ENCODE measurements at places on chromosomes 12 and 14.
A peak's percentile ranks its signal among the peaks of the same experiment; 100 is the strongest.

- DNase-seq = no peak
Measured at GRCh38 chr12:48824112-48824511, 5.8 kb downstream of the CACNB3 start.

DNA sequence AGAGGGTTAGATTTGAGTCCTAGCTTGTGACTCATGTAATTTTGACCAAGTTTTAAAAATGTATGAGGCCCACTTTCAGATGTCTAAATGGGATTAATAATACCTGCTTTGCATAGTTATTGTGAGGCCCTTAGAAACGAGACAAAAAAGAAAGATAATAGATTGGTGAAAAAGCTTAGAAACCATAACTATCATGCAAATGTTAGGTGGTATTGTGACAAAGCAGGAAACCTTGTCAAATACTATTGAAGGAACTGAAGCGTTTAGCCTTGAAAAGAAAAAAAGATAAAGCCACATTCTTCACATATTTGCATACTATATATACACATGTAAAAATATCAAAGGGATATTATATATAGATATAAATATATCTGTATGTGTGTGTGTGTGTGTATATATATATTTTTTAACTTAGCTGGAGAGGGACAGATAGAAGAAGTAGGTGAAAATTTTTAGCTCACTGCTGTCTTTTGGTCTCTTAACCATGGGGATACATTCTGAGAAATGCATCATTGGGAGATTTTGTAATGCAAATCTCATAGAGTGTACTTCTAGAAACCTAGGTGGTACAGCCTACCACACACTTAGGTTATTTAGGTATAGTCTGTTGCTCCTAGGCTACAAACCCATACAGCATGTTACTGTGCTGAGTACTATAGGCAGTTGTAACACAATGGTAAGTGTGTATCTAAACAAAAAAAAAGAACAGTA is 270.3 kb downstream of the CCDC91 start:
- DNase-seq = no peak

DNA sequence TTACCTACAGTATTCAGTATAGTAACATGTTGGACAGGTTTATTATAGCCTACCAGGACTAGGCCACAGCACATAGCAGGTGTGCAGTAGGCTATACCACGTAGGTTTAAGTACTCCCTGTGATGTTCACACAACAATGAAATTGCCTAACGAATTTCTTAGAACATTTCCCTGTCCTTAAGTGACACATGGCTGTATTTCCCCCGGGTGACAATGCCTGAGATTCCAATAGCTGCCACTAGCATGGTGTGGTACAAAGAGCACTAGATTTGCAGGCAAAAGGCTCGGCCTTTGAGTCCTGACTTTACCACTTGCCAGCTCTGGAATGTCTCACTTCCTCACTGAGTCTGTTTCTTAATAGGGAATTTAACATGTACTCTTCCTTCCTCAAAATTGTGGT is 19.7 kb downstream of the PTPN21 start:
- DNase-seq = no peak

GRCh38 chr14:77181603-77182437 is at the start of gene TMEM63C:
Gene TMEM63C, plus strand, starts transcription at chr14:77181798. Its CDS starts 37,016 bp downstream, at chr14:77218814.
- DNase-seq = peak; percentile 6

DNA sequence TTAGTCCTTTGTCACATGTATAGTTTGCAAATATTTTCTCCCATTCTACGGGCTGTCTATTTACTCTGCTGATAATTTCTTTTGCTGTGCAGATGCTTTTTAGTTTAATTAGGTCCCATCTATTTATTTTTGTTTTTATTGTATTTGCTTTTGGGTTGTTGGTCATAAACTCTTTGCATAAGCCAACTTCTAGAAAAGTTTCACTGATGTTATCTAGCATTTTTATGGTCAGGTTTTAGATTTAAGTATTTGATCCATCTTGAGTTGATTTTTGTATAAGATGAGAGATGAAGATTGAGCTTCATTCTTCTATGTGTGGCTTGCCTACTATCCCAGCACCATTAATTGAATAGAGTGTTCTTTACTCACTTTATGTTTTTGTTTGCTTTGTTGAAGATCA is 1008.4 kb upstream of the ATXN7L3B start:
- no peak for DNase-seq

GRCh38 chr12:104698871-104699270 is 242.1 kb downstream of the CHST11 start:
- DNase-seq = no peak

- DNase-seq = peak; percentile 47
Measured at GRCh38 chr12:31324116-31324844, 1.7 kb downstream of the SINHCAF start.

DNA sequence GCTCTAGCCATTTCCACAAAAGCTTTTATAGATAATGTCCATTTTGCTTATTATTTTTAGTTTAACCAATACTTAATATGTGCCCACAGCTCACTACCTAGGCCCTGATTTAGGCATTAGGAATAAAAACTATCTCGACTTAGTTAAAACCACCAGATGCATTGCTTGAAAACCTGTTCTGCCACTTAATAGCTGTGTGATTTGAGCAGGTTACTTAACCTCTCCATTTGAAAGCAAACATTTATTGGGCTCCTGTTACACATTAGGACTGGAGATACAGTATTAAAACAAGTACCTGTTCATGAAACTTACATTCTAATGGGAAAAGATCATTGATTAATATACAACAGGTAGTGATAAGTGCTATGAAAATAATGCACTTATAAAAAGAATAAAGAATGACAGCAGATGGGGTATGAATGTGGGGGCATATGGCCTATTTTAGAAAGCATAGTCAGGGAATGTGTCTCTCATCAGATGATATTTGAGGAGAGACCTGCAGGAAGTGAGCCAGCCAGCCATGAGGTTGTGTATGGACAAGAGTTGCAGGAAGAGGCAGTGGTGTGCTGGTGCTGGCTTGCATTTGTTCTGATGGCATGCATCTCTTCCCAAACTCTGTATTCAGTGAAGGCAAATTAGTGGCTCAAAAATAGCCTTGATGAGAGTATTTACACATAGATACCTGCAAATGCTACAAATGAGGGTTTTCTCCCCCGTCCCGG is 34.3 kb downstream of the NOPCHAP1 start:
- no peak for DNase-seq

GRCh38 chr12:112236386-112236785 is 111.0 kb downstream of the TRAFD1 start:
- DNase-seq = no peak

GRCh38 chr14:73452341-73453186 is 5.8 kb downstream of the NUMB start:
- DNase-seq = no peak

- no peak for DNase-seq
Measured at GRCh38 chr12:59383079-59383822, 212.6 kb upstream of the SLC16A7 start.

GRCh38 chr14:67722293-67722692 is 20.6 kb downstream of the RDH12 start:
- no peak for DNase-seq

GRCh38 chr12:75936515-75937440 is 94.8 kb downstream of the PHLDA1 start:
- no peak for DNase-seq

GRCh38 chr12:131063960-131064359 is 110.3 kb downstream of the ADGRD1 start:
- DNase-seq = no peak

GRCh38 chr14:81990312-81990761 is 456.7 kb upstream of the SEL1L start:
- DNase-seq = no peak

GRCh38 chr12:66115071-66115600 is 15.4 kb downstream of the LLPH start:
- no peak for DNase-seq

GRCh38 chr12:79262938-79263337 is 398.4 kb downstream of the SYT1 start:
- no peak for DNase-seq

- DNase-seq = no peak
Measured at GRCh38 chr14:76828339-76829012, 2.3 kb downstream of the LRRC74A start.

DNA sequence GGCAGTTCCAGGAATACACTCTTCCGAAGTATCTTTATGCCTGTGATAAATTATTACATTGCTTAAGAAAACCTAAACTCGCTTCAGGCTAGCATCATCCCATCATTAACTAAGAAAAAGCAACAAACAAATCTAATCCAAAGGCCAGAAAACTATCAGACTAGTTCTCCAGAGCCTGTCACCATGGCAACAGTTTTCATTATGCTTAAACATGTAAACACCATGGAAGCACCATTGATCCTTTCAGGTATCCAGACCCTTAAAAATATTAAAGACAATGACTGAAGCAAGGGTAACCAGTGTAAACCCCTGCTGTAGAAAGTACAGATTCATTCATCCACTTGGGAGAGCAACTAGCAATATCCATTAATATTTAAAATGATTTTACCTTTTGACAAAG is 9.8 kb downstream of the DAD1 start:
- DNase-seq = no peak

- DNase-seq = no peak
Measured at GRCh38 chr12:67546746-67547145, 101.8 kb upstream of the DYRK2 start.

DNA sequence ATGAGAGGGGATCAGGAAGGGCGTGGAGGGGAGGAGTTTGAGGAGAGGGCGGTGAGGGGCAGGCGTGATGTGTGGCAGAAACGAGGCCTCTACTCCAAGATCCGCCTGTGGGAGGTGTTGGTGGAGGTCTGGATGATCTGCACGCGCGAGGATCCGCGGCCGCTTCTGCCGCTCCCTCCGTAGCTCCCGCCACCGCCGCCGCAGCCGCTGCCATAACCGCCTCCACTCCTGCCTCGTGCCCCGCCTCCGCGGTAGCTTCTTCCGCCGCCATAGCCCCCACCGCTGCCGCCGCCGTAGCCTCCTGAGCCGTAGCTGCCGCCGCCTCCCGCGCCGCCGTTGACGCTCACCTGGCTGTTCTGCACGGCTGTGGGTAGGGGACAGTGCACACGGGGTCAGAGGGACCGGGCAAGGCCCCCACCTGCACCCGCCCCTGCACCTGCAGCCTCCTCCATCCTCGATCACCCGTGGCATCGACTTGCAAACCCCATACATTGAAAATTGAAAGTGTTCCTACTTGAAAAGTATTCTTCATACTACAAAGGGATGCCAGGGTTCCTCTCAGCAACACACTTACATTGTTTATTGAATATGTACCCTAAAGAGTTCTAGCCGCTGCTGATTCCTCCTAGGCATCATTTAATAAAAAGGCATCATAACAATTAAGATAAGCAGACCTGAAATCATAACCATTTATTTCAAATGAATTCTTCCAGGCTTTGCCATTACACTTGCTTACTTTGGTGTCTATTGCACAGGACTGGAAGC is 11.1 kb upstream of the KRT1 start:
- DNase-seq = peak; percentile 13

- DNase-seq = no peak
Measured at GRCh38 chr12:53809005-53809404, 57.2 kb upstream of the CISTR start.

DNA sequence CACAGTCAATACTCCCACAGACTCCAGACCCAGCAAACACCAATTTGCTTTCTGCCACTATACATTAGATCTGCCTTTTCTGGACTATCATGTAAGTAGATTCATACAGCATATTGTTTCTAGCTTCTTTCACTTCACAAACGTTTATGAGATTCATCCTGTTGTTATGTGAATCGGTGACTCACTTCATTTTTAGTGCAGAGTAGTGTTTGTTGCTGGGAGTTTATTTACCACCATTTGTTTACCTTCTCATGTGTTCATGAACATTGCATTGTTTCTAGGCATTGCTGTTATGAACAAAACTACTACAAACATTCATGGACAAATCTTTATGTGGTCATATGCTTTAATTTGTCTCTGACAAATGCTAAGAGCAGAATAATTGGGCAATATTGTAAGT is 807.8 kb upstream of the TMEM132C start:
- no peak for DNase-seq

Measured in stimulated activated CD8-positive, alpha-beta memory T cell treated with anti-CD3 and anti-CD28 coated beads, Interleukin-4, amount 100 ng/mL, for 4 hours (primary cell).